ENCODE measurements at places on chromosomes 2 and 18. TPM values are rescaled to one million over a fixed set of nuclear protein-coding genes. Genes with fewer than 3 reads are reported as not detected.
A peak's percentile ranks its signal among the peaks of the same experiment; 100 is the strongest.

DNA sequence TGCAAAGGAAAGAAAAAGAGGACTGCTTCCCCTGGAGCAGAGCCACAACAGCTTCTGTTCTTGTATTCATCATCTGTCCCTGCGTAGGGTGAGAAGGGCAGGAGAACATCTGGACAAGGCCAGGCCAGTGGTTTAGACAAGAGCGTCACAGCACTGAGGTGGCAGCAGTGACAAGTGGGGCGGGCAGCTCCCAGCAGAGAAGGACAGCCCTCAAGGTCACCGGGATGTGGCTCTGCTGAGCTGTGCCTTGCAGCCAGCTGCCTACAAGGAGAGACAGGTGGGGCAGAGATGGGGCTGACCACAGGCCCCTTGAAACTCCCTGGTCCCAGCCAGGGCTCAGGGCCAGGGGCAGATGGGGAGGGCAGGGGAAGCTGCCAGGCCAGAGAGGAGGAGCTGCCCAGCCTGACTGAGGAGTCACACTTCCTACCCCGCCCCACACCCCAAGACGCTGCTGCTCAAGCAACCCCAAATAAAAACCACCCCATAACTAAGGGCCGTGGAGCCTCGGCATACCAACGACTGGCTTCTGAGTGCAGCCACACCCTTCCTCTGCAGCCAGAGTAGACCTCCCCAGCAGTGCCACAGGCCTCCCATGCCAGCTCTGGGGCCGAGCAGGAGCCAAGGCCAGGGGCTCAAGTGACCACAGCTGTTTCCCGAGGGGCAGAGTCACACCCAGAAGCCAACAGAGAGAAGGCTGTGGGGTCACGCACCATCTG is 5.4 kb downstream of the RAB11FIP5 start:
- peak; percentile 51 for ATAC-seq

DNA sequence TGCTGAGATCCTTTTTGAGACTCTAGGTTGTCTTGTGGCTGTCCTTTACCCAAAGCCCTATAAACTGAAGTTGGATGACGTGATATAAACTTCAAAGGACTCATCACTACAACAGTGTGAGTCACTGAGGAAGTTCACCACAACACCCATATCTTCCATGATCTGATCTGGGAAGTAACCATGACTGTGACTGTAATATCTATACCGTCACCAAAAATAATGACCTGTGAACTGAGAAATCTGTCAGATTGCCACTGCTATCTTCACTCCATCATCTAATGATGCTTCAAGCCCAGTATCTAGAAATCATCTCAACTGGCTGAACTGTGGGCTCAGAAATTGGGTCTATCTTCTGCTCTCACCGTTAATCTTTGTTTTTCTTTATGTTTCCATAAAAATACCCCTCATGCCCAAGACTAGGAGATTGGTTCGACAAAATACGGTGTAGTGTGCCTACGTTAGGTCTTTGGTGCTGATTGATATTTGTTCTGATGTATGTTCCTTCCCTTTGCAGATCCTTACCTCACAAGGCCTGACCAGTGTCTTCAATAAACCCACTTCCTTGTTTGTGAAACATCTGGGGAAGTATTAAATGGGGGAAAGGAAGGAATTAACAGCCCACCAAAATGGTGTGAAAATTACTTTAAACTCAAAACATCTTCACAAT is 78.2 kb downstream of the MYL12B start:
- no peak for ATAC-seq

- no peak for ATAC-seq
These were observed 16.0 kb upstream of the FAM124B start for GRCh38 chr2:224417947-224418346.

The SH2D6 gene
- total RNA-seq: 0.12 TPM

The ZCCHC2 gene
- 7.3 TPM for total RNA-seq

GRCh38 chr2:50515638-50516037 is 516.3 kb downstream of the NRXN1 start:
- ATAC-seq: no peak

The PDE1A gene
- total RNA-seq: 1.2 TPM

DNA sequence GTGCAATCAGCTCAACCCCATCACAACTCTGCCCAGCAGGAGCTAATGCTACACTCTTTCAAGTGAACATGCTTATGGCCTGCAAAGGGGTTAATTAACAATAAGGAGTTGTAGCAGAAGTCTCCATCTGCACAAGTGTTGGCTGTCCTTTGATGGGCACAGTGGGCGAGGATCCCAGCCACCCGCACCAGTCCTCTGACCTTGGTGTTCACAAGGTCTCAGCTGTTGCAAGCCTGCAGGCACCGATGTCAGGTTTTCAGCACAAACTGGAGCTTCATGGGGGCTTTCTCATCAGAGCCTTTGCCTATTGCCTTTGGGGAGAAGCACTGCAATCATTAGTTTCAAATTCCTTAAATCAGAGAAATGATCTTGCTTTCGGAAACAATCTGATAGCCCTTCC is 60.9 kb upstream of the TMEM178A start:
- no peak for ATAC-seq

DNA sequence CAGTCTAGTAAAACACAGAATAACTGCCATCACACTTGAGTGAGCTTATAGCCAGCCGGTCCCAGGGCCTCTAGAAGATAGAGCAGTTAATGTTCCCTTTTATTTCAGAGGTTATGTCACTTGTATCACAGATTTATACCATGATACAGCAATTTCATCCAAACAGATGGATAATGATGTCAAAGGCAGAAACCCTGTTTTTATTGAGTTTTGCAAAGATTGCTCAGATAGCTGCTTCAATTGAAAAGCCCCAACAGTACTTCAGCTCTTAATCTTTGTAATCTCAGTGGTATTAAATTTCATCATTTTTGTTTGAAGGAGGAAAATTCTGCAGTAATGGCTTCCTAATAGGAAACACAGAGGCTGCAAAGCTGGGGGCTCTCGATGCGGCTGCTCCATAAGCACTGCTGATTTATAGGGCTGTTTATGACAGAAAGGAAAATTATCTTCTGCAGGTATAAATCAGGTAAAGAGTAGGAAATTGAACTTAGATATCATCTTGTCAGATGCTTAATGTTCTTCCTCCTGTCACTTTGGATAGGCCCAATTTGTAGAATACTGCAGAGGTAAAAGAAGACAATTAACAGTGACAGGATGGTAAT is 112.3 kb downstream of the LNPK start:
- ATAC-seq: no peak

DNA sequence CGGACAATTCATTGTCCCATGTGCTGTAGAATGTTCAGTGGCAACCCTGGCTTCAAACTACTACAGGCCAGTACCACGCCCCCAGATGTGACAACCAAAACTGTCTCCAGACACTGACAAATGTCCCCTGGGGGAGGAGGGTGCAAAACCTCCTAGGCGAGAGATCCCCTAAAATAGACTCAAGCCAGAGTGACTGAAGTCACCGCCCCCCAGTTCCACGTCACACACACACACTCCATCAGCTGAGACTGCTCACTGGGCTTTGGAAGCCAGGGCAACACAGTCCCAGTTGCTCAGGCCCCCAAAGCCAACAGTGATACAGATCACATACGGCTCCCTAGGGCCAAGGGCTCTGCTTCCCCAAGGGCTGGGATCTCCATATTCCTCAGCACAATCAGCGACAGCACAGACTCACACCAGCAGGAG is 19.1 kb downstream of the HDAC4 start:
- no peak for ATAC-seq

- no peak for ATAC-seq
These were observed at the start of gene SIGLEC15 for GRCh38 chr18:45825258-45826044. Gene SIGLEC15, plus strand, starts transcription at chr18:45825675. Its CDS starts 54 bp downstream, at chr18:45825729.

The PLB1 gene
- total RNA-seq: 1.6 TPM

- ATAC-seq: no peak
These were observed 123.5 kb upstream of the HS6ST1 start for GRCh38 chr2:128442053-128442751.

DNA sequence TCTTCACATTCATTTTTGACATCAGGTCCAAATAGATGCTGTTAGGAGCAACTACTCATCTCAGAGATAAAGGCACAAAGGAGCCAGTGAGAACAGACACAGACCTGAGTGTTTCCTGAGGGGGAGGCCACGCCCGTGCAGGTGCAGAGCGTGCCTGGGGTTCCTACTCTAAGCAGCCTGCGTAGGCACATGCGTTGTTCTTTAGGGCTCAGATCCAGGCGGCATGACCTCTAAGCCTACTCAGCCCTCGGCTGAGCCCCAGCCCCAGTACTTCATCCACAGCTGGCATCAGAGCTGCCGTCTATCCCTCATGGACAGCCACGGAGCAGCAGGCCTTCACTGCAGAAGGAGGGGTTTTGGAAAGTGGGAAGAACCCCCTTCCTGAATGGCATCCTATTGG is 54.9 kb upstream of the PXDN start:
- no peak for ATAC-seq

GRCh38 chr2:177891533-177891932 is 181.0 kb downstream of the PDE11A start:
- ATAC-seq: no peak

The C2orf78 gene
- not detected for total RNA-seq

GRCh38 chr2:216161967-216162366 is 52.8 kb downstream of the XRCC5 start:
- no peak for ATAC-seq

The MAB21L4 gene
- total RNA-seq: 148 TPM

DNA sequence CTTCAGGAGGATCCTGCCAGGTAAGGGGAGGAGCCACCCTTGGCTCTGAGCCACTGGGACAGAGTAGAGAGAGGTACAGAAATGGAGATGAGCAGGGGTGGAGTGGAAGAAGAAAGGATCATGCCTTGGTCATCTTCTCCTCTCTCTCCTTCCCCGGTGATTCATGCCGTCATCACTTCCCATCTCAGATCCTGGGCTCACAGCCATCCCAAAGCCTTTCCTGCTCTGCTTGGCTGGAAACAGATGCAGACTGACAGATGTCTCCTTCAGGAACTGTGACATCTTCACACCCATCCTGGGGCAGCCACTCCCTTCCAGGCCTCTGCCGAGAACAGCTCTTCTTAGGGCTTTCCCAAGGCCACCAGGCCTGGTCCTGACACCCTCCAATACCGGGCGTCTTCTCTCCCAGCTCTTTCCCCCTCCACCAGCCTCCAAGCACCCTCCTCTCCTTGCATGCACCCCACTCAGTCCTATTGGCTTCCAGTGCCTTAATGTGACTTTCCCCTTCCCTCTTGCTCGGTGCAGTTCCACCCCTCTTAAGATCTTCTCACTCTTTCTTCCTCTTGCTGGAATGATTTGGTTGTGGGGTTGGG is 58.3 kb upstream of the TNP1 start:
- ATAC-seq: peak; percentile 60

GRCh38 chr2:50575232-50575631 is 456.7 kb downstream of the NRXN1 start:
- ATAC-seq: no peak

The ABI2 gene
- total RNA-seq: 13.7 TPM

- peak; percentile 68 for ATAC-seq
These were observed 2.1 kb downstream of the TMEM247 start for GRCh38 chr2:46481198-46482193.

GRCh38 chr2:175063741-175064140 is 58.6 kb upstream of the CHN1 start:
- no peak for ATAC-seq

DNA sequence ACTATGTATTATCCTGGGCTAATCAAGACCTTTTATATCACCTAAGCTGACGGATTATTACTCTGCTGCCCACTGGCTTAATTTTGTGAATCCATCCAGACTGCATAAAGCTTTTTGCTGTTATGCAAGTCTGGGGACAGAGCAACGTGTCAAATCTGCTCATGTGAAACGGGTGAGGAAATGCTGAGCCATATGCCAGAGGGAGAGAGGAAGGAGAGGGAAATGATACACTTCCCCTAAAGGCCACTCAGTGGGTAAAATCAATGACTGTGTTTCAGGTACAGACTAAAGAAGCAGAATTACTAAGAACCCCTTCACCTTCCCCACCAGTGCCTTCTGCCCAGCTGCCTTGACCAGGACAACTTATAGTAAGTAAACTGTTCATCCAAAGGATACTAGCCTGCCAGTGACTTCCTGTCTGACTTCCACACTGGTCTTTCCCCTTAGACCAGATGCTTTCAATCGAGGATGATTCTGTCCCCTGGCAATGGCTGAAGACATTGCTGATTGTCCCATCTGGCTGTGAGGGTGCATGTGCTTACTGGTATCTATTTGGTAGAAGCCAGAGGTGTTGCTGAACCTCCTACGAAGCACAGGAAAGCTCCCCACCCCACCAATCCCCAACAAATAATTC is 43.0 kb downstream of the STAT1 start:
- no peak for ATAC-seq

DNA sequence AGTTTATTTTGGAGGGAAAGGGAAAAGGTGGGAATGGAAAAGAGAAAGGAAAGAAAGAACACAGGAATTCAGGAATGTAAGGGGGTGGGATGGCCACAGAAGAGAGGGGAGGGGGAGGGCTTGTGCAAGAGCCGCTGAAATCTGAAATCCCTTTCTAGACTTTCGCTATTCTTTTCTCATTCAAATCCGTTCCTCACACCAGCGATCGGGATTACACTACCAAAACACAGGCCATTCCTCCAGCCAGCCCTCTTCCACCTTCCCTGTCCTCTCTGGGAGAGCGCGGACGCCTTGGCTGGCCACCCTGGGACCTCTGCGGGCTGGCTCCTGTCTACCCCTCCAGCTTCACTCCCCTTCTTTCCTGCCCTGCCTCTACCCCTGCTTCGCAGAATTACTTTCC is 102.3 kb downstream of the CDCA7 start:
- no peak for ATAC-seq

DNA sequence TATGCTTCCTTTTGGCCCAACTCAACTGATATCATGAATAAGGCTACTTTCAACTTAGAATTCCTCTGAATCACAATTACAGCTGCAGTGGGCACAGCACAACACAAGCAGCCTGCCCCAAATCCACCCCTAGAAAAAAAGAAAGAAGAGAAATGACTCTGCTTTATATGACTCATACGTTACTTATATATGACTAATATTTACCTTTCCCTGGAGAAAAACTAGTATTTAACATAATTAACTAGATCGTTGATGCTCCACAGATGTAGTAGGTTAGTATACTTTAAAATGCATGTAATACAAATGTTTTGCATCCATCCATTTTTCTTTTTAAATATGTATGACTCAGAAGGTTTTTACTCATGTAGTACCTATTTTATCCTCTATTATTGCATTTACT is 133.3 kb upstream of the UNC80 start:
- ATAC-seq: peak; percentile 52

The LOXHD1 gene
- total RNA-seq: 0.12 TPM

DNA sequence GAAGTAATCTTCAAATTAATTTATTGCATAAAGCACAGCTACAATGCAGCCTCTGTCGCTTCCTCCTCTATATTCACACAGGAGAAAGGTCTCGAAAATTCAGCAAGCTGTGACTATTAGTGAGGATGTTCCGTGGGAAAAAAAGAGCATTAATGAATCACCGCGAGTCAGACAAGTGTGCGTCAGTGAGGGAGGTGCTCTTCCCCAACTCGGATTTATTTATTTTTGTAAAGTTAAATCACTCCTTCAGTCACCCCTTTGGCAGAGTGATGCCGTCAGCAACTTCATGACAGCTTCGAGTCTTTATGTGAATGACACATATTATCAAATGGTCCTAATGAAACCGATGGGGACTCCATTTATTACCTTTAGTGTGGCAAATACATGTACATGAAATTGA is 648.9 kb upstream of the SALL3 start:
- peak; percentile 49 for ATAC-seq

The NAGK gene
- 200 TPM for total RNA-seq

GRCh38 chr18:79221136-79221535 is 151.9 kb downstream of the ATP9B start:
- no peak for ATAC-seq
